ENCODE measurements at places on chromosomes 3 and 15.
A peak's percentile ranks its signal among the peaks of the same experiment; 100 is the strongest.

DNA sequence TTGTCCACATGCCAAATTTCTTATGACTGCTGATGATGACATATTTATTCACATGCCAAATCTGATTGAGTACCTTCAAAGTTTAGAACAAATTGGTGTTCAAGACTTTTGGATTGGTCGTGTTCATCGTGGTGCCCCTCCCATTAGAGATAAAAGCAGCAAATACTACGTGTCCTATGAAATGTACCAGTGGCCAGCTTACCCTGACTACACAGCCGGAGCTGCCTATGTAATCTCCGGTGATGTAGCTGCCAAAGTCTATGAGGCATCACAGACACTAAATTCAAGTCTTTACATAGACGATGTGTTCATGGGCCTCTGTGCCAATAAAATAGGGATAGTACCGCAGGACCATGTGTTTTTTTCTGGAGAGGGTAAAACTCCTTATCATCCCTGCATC, 17.3 kb downstream of the B3GNT5 start:
- DNase-seq = no peak

- DNase-seq = no peak
Measured at GRCh38 chr3:178343433-178344038, 192.7 kb upstream of the KCNMB2 start.

GRCh38 chr3:126568776-126569342, 10.1 kb upstream of the C3orf22 start:
- DNase-seq = no peak

- DNase-seq = no peak
Measured at GRCh38 chr15:54772663-54773062, 424.1 kb downstream of the RSL24D1 start.

DNA sequence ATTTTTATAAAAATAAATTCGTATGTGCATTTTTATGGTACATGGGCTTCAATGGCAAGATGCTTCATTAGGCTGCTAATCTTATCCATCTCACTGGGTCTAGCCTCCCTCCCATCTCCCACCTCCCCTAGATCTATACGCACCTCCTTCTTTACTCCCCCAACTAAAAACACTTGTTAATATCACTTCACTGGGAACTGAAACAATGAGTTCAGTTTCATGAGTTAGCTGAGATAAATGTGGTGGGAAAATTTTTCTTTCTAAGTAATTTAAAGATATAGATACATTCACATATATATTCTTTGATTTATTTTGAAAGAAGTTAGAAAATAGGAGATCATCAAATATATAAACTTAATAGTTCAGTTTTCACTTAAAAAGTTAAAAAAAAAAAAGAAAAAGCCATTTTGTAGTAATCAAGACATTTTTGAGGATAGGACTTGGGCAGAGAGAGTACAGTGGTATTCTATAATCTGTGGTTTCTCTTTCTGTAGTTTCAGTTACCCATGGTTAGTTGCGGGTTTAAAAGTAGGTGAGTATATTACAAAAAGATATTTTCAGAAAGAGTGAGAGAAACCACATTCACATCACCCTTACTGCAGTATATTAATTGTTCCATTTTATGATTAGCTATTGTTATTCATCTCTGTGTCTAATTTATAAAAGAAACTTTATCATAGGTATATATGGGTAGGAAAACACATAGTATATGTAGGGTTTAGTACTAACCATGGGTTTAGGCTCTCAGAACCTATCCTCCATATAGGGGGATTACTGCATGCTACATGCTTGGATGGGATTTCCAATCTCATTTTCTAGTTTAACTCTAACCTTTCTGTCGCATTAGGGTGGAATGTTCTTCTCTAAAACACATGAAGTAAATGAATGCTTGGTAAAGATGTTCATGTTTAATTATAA, 316.0 kb upstream of the CBLB start:
- no peak for DNase-seq

DNA sequence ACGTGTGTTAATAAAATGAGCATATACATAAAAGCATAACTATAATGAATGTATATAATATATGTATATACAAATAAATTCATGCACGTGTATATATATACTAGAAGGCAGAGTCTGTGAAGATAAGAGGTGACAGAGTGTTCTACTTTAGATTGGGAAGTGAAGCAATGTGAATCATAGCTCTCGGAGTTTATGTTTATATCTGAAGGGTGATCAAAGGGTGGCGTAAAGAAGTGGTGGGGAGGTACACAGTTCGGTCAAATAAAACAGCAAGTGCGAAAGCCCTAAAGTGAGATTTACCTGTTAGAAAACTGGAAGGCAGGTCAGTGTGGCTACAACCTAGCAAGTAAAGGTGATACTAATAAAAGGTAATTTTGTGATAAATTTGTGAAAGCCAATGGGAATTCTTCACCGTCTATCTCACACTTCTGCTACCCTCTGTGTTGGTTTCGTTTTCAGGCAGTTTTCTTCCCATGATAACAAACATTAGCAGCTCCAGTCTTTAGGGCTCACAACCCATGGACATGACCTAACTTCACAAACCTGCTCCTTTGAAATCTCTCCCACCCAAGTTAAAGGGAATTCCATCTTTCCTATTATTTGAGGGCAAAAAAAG, 46.7 kb upstream of the BCHE start:
- DNase-seq = no peak

DNA sequence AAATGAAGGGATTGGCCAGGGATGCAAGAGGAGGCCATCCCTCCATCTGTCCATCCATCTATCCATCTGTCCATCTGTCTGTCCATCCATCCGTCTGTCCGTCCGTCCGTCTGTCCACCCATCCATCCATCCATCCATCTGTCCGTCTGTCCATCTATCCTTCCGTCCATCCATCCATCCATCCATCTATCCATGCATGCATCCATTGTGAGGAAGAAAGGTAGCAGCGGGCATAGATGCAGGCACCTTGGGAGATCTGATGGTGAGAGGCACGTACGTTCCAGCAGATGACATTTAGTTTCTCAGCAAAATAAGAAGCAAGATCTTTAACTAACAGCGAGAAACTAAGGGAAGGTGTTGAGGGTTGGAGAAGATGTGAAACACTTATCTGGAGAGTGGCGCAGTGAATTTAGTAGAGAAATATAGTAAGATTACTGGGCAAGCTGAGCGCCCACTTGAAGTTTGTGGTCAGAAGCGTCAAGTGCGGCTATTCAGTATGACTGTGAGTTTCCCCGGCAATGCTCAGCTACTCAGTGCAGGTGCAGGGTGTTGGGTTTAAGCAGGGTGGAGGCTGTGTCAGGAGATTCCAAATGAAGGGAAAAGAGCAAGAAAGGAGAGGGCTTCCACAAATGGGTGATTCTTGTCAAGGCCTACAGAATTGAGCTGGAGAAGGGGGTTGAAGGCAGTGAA, 22.4 kb upstream of the SRP14 start:
- DNase-seq = no peak

DNA sequence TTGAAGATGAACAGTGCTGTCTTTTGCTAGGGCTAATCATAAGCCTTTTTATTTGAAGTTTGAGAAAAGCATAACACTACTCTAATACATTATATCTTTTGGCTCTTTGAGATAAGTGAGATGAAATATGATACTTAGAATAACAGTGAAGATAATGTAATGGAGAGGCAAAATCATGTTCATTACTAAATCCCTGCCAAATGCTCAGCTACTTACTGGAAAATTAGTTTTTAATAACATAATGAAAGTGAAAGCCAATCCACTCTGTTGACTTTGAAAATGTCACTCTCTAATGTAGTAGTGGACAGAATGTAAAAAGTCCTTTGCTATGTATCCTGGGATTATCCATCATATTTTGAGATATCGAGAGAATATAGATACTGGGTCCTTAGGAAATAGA, 35.9 kb upstream of the MYH15 start:
- no peak for DNase-seq

DNA sequence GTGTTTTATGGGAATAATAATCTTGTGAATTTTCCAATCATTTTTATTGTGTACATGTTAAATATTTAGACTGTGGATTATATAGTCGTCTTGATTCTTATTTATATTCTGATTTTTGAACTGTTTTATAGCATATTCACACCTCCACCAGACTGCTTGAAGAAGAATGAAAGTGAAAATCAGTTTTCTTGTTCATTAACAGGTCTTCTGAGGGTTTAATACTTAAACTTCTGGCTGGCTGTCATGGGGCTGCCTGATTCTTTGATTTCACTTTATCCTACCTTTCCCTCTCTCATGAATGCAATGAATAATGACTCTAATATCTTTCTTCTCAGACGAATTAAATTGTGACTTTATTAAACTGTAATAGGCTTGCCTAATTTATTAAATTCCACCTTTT, 56.2 kb downstream of the ATP2C1 start:
- no peak for DNase-seq

- no peak for DNase-seq
Measured at GRCh38 chr3:116103868-116104530, 341.3 kb downstream of the LSAMP start.

- peak; percentile 27 for DNase-seq
Measured at GRCh38 chr3:184361932-184362667, 590 bp downstream of the POLR2H start.

DNA sequence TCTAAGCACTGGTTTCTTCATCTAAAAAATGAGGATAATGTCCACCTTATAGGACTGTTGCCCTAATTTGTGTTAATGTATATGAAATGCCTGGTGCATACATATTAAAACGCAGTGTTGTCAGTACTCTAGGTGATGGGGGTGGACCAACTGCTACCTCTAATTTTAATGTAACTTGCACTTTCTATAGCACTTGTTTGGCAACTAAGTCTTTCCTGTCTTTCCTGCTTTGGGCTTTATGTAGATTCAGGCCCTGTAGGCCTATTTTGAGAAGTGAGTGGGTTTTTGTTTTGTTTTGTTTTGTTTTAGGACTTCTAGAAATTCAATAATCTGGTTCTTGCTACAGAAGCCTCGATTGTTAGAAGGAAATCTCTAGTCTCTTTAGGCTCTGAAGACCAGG, 21.2 kb downstream of the SLC7A14 start:
- DNase-seq = no peak
